Upper lobe of right lung (tissue), 1 donor: ENCODE measurements at places on chromosomes 16 and 17. TPM values are rescaled to one million over a fixed set of nuclear protein-coding genes. Genes with fewer than 3 reads are reported as not detected.
A peak's percentile ranks its signal among the peaks of the same experiment; 100 is the strongest.

DNA sequence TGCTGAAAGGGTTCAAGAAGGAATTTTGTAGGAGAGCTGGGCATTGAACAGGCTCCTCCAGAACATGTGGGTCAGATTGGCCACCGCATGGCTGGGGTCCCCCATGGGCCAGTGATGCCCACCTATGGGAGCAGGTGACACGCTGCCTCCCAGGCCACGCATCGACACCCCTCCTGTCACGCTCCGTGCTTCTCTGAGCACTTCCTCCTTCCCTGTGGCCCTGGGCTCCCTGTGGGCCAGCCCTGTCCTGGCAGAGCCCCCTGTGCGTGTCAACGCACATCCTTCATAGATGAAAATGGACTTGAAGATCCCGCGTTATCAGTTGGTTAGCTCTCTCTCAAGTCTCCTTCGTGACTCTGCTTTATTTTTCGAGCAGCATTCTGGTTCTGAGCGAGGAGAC is 160.3 kb downstream of the RPTOR start:
- no peak for DNase-seq

DNA sequence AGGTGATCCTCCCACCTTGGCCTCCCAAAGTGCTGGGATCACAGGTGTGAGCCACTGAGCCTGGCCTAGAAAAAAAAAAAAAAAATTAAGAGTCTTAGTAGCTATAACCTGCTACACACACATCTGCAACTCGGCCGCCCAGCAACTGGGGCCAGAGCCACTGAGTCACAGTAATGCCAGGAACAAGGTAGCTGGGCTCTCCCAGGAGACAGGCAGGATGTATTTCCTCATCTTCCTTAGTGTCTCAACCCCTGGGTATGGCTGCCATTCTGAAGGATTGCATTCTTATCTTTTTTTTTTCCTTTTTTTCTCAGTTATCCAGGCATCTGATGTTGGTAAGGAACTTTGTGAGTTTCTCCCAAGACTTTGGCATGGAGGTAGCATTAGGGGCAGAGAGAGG is 7.1 kb upstream of the PSMD3 start:
- DNase-seq = no peak

DNA sequence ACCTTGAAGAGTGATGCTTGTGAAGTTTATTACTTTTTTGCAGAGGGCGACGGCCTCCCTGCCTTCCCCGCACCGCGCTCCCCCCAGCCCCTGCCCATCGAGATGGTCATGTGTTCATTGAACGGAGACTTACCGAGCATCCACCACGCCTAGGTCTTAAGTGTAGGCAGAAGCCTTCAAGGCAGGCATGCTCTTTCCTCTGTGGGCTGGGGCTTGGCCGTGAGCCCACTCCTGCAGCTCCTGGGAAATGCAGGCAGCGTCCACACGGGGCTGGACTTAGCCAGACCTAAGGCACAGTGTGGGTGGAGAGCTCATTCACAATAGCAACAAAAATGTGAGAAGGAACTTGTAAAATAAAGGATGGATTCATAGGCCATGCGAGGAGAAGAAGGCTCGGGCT is 19.2 kb downstream of the RNF213 start:
- DNase-seq = peak; percentile 88

DNA sequence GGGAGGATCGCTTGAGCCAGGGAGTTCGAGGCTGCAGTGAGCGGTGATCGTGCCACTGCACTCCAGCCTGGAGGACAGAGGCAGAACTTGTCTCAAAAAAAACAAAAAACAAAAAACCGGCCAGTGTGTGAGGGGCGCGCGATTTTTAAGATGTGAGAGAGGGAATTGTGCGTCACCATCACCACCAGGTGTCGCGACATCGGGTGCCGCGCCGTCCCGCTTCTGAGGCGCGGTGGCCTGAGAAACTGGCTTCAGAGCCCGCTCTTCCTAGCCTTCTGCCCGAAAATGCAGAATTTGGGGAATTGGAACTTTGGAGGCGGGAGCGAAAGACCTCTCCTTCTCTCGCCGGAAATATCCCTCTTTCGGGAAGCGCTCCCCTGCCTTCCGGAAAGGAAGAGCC is 524.8 kb downstream of the KCNJ18 start:
- DNase-seq = peak; percentile 3

DNA sequence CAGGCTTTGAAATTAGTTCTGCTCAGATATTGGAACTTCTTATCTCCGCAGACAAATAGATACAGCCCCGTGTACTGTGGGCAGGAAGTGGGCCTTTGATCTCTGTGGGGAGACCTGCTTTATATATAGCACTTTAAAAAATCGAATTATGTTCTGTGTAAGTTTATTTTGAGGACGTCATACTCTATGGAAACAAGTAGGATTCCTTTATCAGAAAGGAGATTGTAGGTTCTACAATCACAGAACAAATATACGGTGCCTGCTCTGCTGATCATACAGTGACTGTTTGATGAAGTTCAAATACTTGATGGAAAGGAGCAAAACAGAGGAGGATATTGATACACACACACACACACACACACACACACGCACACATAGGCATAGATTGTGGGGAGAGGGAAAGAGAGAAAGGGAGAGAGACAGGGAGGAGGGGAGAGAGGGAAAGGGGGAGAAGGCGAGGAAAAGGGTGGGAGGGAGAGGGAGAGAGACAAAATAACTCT is 14.7 kb upstream of the TMEM220 start:
- DNase-seq = no peak

DNA sequence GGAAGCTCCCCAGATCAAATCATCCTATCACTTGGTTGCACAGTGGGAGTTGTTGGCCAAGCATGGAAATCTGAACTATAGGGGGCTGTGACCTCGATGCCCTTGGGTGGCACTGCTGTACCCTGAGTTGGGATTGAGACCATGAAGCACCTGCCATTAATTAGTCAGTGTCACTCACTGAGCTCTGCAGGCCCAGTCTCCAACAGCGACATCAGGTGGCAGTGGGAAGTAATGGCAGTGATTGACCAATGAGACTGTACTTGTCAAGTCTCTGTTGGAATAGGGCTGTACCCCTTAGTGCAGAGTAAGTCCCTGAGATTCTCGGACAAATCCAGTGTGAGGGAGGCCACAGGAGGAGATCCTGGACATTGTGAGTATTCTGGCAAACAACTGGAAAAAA is 118.0 kb upstream of the RPL38 start:
- DNase-seq = no peak

DNA sequence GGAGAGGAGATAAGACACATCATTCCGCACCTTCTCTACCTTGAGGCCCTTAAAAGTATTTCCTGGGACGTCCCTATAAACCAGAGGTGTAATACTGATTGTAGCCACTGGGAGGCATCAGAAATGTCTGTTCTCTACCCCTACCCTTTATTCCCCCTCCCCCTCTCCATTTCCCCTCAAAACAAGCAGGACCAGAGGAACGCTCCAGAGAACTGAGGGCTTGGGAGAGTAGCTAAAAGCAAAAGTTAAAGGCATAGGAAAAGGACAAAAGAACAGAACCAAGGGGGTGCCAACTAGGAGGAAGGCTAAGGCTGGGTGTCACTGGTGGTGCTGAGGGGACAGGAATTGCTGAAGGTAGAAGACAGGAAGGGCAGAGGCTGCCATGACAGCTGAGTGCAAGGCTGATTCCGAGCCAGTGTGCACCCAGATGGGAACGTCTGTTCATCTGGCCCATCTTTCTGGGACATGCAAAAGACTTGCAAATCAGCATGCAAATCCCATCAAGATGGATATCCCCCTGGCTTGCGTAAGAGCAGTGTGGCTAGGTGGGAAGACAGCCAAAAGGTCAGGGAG is 6.7 kb downstream of the CAMTA2 start:
- no peak for DNase-seq

GRCh38 chr16:69555437-69555836 is 10.3 kb upstream of the NFAT5 start:
- DNase-seq = no peak

DNA sequence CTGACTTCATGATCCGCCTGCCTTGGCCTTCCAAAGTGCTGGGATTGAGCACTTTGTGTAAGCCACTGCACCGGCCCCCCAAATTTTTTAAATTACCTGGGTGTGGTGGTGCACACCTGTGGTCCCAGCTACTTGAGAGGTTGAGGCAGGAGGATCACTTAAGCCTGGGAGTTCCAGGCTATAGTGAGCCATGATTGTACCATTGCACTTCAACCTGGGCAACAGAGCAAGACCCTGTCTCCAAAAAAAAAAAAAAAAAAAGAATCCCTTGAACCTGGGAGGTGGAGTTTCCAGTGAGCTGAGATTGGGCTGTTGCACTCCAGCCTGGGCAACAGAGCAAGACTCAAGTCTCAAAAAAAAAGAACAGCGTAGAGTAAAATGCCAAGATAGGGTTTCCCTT is 15.2 kb downstream of the ZNF276 start:
- no peak for DNase-seq

DNA sequence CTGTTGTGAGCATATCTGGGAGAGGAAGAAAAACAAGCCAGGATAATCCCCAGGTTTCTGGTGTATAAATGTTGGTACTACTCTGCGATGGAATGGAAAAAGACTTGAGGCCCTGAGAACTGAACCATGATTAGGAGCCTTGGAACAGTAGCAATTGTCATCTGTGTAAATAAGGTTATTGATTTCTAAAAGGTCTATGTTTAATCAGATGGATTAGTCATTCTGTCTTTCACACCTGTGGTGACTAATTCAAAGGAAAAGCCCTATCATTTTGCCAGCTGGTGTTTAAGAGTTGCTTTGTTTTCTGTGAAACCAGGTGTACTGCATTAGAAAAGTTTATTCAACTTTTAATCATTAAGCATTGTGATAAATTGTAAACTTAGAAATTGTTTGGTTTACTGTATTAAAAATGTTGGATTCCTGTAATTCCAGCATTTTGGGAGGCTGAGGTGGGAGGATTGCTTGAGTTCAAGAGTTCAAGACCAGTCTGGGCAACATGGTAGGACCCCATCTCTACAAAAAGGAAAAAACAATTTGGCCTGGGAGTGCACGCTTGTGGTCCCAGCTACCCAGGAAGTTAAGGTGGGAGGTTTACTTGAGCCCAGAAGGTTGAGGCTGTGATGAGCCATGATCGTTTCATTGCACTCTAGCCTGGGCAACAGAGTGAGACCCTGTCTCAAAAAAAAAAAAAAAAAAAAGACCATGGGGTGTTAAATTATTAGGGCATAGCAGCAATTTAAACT is 29.0 kb upstream of the KPNB1 start:
- DNase-seq = no peak

GRCh38 chr16:78773291-78773702 is 673.8 kb downstream of the WWOX start:
- no peak for DNase-seq

- DNase-seq = no peak
These were observed 259.7 kb downstream of the PRKCA start for GRCh38 chr17:66562119-66562518.

DNA sequence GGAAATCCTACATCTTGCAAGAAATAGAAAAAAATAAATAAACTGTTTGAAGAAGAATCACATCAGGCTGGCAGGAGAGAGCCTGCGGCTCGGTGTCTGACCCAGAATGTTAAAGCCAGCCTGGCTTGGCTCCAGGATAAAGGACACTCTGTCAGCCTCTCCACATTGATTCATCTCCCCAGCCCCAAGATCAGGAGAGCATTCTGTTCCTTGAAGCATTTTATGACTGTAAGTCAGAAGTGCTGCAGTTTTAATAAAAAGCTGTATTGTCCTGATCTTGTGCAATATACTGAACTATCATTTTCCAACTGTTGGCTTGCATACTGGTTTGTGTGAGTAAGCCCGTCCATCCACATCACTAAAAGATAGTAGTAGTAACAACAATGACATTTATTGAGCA is 426.6 kb downstream of the HAPSTR1 start:
- DNase-seq = no peak

GRCh38 chr16:70370924-70371323 is 24.2 kb downstream of the DDX19A start:
- DNase-seq = no peak

GRCh38 chr16:2420035-2420434 is 9.2 kb upstream of the CCNF start:
- no peak for DNase-seq

- DNase-seq = no peak
These were observed 301.5 kb downstream of the HAPSTR1 start for GRCh38 chr16:9392956-9393355.

GRCh38 chr17:72121164-72122009 is 567 bp downstream of the SOX9 start:
- peak; percentile 79 for DNase-seq

DNA sequence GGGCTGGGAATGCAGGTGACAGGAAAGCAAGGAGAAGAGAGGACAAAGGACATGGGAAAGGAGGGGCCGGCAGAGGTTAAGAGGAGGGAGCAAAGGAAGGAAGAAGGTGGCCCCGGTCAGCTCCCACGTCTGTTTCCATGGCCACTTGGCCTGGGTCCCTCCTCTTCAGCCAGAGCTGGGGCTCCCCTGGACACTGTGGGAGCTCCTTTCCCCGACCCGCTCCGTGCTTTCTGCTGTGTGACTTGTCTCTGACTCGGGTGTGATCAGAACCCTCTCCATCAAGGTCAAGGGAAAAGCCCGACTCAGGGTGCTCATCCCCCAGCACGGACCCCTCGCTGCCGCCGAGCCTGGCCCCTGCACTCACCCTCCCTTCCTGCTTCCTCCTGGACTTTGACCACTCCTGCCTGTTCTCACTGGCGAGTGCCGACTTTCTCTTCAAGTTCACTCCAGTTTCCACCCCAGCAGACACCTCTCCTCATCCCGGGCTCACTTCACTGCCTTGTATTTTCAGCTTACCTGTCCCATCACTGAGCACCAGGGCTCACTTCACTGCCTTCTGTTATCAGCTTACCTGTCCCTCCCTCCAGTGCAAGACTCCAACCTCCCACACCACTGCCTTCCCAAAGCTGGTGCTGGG is 61.2 kb downstream of the MEAK7 start:
- DNase-seq = peak; percentile 46

DNA sequence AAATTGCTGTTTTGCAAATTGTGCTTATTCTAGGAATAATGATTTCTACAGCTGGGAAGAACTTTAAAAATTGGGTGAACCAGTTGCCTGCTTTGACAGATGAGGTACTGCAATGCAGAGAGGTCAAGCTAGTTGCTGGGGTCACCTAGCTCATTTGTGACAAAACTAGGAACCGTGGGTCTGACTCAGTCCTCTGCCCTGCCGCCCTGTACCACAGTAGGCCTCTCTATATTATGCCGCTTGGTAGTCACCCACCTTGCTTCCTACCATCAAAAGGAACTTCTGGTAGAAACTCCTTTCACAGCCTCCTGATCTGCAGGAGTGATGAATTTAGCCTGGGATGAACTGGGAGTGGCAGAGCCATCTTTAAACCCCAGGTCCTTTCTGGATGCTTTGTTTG is 105.7 kb downstream of the PITPNC1 start:
- DNase-seq = no peak

- DNase-seq = no peak
These were observed 72.7 kb downstream of the PRKCA start for GRCh38 chr17:66375121-66375520.

GRCh38 chr16:8605554-8605953 is 15.2 kb upstream of the TMEM114 start:
- DNase-seq = no peak

Gene HOXB2
- 11.0 TPM for total RNA-seq

Gene SLC52A1
- 0.26 TPM for total RNA-seq

Gene C16orf54
- 7.3 TPM for total RNA-seq

Gene EXOC3L1
- total RNA-seq = 17.1 TPM

Gene FNDC8
- total RNA-seq = not detected

Gene VPS35
- 87.6 TPM for total RNA-seq
